ENCODE measurements at places on chromosomes 2 and 18.
A peak's percentile ranks its signal among the peaks of the same experiment; 100 is the strongest.

- DNase-seq, result peak; percentile 9
Measured at GRCh38 chr18:13136904-13137669, 81.5 kb upstream of the LDLRAD4 start.

DNA sequence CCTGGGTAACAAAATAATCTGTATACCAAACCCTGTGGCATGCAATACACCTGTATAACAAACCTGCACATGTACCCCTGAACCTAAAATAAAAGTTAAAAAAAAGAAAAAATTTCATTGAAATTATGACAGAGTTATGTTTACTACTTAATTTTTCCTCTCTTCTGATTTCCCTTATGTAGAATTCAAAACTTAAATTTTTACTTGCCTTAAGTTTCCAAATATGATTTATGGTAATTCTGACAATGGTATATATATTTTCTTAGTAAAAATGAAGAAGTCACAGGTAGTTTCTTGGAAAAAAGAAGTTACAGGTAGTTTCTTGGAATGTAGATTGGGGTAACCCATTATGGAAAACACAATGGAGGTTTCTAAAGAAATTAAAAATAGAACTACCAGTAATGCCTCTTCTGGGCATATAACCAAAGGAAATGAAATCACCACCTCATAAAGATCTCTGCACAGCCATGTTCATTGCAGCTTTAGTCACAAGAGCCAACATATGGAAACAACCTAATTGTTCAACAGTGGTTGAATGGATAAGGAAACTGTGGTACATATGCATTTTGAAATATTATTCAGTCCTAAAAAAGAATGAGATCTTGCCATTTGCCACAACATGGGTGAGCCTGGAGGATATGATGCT is 164.9 kb downstream of the BABAM2 start:
- no peak for DNase-seq

DNA sequence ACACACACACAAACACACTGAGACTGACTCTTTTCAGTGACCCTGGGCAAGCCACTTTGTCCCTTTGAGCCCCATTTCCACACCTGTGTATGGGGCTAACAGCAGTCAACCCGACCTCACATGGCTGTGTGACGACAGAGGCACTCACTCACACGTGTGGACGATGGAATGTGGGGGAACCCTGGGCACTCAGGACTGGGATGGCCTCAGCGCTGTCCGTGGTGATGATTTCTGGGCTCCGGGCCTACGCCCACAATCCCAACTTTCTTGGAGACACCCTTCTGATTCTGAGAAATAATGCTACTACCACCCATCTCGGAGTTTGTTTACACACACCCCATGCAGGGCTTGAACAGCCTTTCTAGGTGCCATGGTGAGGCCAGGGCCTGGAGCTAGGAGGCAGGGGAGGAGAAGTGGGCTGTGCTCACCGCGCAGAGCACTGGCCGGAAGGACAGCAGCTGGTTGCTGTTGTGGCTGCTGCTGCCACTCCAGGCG is 1.5 kb downstream of the CRYBA2 start:
- no peak for DNase-seq

DNA sequence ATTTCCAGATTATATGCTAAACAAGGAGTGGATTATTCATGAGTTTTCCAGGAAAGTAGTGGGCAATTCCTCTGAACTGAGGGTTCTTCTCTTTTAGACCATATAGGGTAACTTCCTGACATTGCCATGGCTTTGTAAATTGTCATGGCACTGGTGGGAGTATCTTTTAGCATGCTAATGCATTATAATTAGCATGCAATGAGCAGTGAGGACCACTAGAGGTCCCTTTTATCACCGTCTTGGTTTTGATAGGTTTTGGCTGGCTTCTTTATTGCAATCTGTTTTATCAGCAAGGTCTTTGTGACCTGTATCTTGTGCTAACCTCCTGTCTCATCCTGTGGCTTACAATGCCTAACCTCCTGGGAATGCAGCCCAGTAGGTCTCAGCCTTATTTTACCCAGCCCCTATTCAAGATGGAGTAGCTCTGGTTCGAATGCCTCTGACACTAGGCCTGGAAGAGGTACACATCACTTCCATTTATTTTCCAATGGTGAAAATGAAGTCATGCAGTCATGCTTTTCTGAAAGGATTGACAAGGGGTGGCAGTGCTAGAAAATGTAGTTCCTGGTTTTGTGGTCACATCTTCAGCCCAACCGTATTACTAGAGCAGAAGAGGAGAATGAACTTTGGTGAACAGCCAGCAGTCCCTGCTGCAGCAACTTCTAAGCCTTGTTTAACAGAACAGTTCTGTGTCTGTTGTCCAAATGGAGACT is 26.6 kb upstream of the ITGA4 start:
- DNase-seq, result no peak

- peak; percentile 38 for DNase-seq
Measured at GRCh38 chr2:98378901-98379300, 32.6 kb downstream of the CNGA3 start.

- DNase-seq, result peak; percentile 28
Measured at GRCh38 chr2:235793163-235793752, 299.4 kb downstream of the AGAP1 start.

DNA sequence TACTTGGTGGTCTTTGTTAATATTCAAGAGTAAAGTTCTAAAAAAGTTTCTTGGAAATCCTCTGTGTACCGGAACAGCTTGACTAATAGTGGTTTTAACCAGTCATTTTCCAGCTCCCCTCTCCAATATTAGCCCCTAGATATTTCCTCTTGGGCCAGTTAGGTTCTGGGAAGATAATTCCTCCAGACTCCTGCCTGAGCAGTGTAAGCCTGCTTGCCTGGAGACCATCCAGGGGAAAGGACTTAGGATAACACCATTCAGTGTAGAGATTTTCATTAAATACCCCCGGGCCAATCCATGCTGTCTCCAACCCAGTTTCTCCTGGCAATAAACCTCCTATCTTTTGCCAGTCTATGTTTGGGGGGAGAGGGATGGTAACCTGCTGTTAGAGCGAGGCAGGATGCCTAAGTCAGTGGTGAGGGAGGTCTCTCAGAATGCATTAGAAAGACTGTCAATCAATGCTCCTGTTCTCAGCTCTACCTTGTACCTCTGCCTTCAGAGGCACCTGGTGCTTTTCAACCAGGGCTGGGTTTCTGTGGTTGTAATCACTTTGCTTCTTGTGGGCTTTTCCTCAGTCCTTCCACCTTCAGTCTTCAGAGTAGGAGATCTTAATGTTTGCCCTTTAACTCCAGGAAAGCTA is 186.4 kb downstream of the RNF152 start:
- DNase-seq, result no peak

DNA sequence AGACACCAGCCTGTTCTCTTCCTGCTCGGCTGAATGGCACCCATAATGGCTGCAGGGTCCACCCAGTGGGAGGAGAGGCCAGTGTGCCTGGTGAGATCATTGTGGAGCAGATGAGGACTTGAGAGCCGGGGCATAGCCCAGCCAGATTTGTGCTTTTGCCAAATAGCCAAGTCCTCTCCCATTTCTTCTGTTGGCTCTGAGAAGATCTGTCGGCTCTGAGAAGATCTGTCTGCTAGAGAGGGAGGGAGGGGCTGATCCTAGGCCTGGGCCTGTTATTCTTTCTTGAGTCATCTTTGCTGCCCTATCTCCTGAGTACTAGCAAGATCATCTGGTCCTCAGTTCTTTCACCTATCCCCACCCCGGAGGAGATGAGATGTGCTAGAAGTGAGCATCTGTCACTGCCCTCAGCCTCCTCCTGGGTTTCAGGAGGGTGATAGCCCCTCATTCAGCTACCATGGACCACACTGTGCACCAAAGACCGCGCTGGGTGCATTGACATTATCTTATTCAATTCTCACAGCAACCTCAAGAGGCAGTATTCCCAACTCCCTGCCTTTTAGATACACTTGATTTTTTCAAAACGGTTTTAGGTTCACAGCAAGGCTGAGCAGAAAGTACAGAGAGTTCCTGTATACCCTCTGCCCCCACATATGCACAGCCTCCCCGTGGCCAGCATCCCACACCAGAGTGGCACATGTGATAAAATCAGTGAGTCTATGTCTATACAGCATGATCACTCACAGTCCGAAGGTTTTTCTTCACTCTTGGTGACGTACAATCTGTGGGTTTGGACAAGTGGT is 98.6 kb downstream of the CAPN13 start:
- no peak for DNase-seq

DNA sequence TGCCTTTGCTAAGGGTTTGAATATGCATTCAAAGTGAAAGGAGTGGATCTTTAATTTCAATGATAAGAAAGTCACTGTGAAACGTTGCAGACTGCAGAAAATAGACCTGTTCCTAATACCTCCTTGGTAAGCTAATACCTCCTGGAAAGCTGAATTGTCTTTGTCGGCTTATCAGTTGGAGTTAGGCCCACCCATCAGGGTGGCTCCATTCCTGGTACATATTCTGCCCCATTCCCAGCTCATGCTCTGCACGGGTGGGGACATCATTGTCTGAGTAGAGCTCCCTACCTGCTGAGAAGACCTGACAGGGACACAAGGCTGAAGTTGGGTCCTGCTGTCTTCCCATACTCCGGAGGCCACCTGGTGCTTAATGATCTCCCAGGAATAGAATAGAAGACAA is 203.3 kb downstream of the EN1 start:
- no peak for DNase-seq

Measured in dermis microvascular lymphatic vessel endothelial cell (primary cell).